ENCODE measurements at places on chromosomes 1 and 21. TPM values are rescaled to one million over a fixed set of nuclear protein-coding genes. Genes with fewer than 3 reads are reported as not detected.

Gene PLEKHA6
- total RNA-seq: 0.07 TPM

Gene RCSD1
- total RNA-seq: 74.7 TPM

Gene SPRR2F
- not detected for total RNA-seq

Gene PPIH
- 88.4 TPM for total RNA-seq

Gene ZNF593OS
- not detected for total RNA-seq

Gene BARHL2
- not detected for total RNA-seq

Gene AK5
- total RNA-seq: 0.17 TPM

Gene IFI44L
- 23.5 TPM for total RNA-seq

Data from activated CD4-positive, alpha-beta T cell treated with anti-CD3 and anti-CD28 coated beads, Interleukin-2, amount 10 ng/mL, durations not matched to agents 24 days and 14 days (primary cell).